ENCODE measurements at places on chromosomes 5 and 9.
A peak's percentile ranks its signal among the peaks of the same experiment; 100 is the strongest.

DNA sequence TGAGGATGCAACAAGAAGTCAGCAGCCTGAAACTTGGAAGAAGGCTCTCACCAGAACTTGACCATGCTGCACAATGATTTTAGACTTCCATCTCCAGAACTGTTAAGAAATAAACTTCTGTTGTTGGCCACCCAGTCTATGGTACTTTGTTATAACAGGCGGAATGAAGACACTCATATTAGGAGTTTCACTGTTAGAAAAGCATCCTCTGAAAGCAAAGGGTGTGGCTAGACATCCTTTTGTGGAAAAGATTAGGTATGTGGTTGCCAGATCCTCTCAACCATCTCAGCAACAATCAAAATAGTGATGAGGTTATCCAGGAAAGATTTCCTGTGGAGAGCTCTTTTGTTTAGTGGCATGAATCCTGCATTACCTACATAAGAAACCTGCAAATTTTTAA is 20.7 kb downstream of the ITGA2 start:
- DNase-seq: no peak

- DNase-seq: no peak
These were observed 369.9 kb downstream of the DNAH5 start for GRCh38 chr5:13574574-13574973.

DNA sequence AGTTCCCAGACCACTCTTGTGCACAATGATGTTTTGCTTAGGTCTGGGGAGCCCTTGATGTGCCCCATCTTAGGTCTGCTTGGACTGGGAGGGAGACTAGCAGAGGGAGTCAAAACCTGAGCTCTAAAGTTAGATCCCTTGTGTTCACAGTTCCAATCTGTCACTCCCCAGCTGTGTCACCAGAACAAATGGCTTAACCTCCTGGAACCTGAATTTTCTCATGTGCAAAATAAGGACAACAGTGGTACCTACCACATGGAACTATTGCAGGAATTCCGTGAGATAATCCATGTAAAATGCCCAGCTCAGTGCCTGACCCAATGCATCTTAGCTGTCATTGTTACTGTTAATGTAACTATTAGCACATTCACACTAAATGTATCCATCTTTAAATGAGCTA is 45.5 kb downstream of the GALNT10 start:
- DNase-seq: no peak

- no peak for DNase-seq
These were observed 120.1 kb upstream of the LPAR1 start for GRCh38 chr9:111158363-111158762.

GRCh38 chr5:137995077-137995748 is 37.7 kb downstream of the FAM13B start:
- no peak for DNase-seq

GRCh38 chr9:93259490-93260262 is 75.7 kb downstream of the WNK2 start:
- DNase-seq: no peak

DNA sequence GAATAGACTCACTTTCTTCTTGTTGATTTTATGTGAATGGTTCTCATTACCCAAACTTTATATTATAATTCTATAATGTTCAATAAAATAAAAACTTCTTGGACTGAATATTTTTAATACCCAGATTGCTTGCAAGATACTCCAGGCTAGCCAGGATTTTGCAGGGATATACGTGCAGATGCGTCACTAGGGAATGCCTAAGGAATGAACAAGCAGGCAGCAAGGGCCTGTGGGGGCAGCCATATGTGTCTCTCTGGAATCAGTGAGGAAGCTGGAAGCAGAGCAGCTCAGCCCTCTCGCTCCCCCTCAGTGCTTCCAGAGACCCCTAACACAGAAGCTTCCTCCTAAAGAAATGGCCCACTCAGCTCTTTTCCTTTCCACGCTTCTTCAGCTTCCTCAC is 457.4 kb downstream of the CCDC171 start:
- no peak for DNase-seq

DNA sequence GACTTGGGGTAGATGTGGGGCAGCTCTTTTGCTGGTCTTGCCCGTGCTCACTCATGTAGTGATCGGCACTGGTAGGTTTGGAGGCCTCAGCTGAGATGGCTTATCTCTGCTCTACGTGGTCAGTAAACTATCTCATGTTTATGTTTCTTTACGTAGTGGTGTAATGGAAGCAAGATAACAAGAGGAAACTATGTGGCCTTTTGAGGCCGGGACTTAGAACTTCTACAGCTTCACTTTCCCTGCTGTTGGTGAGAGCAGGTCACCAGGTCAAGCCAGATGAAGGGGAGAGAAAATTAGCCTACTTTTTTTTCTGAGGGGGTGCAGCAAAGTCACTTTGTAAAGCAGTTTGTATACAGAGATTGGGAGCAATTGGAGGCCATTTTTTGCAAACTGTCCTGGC is 8.5 kb downstream of the FOCAD start:
- no peak for DNase-seq

- DNase-seq: no peak
These were observed 37.0 kb upstream of the IL7R start for GRCh38 chr5:35819668-35820067.

GRCh38 chr9:99744132-99744531 is 77.6 kb upstream of the NR4A3 start:
- DNase-seq: no peak

DNA sequence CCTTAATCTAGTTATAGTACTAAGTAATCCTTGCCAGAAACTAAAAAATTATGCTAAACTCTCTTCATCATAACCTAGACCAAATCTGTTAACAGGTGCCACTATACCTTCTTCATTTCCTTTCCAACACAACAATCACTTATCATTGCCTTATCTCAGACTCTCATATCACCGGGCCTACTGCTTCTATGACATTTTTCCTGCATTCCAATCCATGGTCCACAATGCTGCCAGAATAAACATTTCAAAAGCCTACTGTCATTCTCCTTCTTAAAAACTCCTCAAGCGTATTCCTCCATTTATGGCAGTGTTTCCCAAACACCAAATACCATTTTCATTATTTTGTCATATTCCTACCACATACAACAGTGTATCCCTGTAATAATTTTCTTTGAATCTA is 6.5 kb downstream of the PPP6C start:
- no peak for DNase-seq

- no peak for DNase-seq
These were observed 63.9 kb downstream of the FCHO2 start for GRCh38 chr5:73019766-73020165.

DNA sequence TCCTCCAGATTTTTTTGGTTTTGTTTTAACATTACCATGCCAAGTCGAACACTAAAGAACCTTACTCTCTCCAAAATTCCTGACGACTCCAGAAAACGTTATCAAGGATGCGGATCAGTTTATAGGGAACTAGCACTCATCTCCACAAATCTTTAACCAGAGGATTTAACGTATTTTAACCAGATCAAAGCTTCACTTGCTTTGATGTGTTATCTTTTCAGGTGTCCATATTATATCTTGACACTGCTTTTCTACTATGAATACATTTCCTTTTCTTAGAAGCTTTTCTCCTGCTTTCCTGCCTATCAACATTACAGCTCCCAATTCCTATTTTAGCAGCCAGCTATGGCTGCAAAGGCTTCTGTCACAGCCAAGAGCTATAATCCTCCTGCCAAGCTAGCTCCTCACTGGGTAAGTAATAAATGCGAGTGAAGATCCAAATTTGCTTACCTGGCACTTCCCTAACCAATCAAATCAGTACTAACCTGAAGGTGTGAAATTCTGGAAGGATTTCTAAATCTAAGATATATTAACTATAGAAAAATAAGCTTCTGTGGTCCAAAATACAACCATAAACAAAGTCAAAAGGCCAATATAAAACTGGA is 60.2 kb downstream of the CDC14B start:
- DNase-seq: no peak

- DNase-seq: no peak
These were observed 138.0 kb upstream of the NFIB start for GRCh38 chr9:14451949-14452348.

- no peak for DNase-seq
These were observed 990.6 kb upstream of the TYRP1 start for GRCh38 chr9:11702548-11702947.

- no peak for DNase-seq
These were observed 288.1 kb upstream of the PANK3 start for GRCh38 chr5:168867241-168867640.

- no peak for DNase-seq
These were observed 312.2 kb downstream of the EPB41L4A start for GRCh38 chr5:112106878-112107277.

GRCh38 chr5:38752622-38753021 is 93.2 kb upstream of the OSMR start:
- no peak for DNase-seq

DNA sequence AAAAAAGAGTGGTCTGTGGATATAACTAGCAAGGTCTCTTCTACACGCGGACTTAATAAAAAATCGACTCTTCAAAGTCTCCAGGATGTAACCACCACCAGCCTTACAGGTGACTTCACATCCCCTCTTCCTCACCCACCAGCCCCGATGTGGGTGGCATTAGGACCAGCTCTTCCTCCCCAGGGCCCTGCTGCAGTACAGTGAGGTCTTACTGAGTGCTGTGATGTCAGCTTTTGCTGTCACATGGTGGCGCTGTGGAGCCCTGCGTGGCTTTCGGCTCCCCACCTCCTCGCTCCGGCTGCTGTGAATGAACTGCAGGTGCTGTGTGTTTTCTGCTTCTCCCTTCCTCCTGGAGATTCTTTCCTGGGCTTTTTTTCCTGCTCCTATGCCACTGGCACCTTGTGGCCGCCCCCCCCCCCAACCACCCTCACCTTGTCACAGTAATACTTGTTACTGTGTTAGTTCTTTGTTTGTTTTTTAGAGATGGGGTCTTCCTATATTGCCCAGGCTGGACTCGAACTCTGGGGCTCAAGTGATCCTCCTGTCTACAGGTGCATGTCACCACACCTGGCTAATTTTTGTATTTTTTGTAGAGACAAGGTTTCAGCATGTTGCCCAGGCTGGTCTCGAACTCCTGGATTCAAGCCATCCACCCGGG is 15.8 kb upstream of the RAPGEF1 start:
- peak; percentile 78 for DNase-seq

DNA sequence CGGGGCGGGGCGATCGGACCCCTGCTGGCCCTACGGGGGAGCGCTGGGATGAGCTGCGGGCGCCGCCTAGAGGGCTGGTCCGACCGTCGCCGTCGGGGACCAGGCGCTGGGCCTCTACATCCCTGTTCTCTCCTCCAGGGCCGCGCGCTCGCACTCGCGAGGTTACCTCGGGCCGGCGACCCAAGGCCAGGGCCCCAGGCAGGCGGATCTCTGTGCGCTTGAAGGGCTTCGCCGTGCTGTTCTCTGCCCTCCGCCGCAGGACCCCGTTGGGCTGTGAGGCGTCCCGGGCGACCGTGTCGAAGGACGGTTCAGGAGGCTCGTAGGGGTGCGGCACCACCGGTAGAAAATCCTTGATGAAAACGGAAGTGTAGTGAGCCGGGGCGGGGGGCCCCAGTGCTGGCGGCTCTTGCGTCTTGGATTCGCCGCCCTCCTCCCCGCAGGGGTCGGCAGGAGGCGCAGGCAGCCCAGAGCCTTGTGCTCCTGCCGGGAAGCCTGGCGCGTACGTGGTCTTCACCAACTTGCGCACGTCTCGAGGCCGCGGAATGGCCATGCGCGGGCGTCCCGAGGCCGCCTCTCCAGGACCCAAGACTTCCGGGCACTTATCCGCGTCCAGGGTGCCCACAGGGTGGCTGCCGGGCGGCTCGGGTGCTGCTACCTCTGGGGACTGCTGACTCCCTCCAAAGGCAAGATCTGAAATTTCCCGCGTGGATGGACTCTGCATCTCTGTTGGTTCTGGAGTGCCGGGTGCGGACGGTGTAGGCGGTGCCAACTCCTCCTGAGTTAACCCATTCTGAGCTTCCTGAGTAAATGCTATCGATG is 2.0 kb downstream of the PROB1 start:
- peak; percentile 65 for DNase-seq

- no peak for DNase-seq
These were observed 283.5 kb downstream of the PBX3 start for GRCh38 chr9:126030716-126031115.

- DNase-seq: no peak
These were observed 220.0 kb downstream of the TSSK1B start for GRCh38 chr5:113214606-113215323.

DNA sequence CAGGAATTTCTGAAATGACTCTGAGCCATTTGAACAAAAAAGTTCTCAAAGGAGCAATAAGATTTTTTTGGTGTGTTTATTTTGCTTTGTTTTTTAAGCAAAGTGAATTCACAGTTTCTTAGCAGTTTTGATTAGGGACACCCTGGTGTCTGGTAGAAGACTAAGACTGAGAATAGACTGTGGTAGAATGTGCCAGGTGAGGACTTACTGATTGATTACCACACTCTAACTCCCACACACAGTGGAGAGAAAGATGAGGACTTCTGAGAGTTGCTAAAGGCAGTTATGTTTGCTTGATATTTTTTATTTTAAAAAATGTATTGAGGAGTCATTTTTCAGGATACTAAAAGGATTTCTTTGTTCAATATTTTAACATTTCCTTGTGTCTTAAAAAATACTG is 175.1 kb downstream of the CD180 start:
- no peak for DNase-seq

GRCh38 chr5:147382776-147383175 is 127.1 kb downstream of the DPYSL3 start:
- no peak for DNase-seq

- DNase-seq: no peak
These were observed 264.8 kb downstream of the CSNK1G3 start for GRCh38 chr5:123776761-123777160.

DNA sequence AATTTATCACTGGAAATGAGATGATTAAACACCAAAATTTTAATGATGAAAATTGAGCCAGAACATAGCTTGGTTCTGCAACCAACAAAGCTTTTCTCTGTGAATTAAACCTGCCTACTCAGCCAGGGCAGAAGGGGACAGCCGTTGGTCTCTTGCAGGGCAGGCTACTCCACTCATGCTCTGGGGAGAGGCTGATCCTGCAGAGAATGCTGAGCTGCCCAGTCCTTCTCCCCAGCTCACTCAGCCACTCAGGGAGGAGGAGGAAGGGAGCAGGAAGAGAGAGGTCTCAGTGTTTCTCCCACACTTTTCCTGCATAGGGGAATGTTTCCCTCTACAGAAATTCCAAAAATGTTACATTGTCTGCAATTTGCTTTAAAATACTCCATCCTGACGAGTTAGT is 40.4 kb upstream of the HMHB1 start:
- DNase-seq: no peak

- DNase-seq: no peak
These were observed 37.9 kb downstream of the PLEKHG4B start for GRCh38 chr5:129820-130219.

DNA sequence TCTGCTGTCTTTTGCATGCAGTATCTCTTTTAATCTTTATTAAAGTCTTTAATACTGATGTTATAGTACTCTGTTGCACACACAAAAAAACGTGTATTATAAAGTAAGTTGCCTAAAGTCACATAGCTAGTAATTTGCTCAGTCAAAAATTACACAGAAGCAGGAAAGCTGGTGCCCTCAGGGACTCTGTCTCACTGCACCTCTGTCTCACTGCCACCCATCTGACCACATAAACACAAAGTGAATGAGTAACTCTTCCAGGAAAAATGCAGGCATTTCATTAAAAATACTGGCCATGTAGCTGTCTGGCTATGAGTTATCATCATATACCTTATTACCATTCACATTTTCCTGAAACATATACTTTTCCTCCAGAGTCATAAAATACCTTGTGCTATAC is 591.7 kb downstream of the CSNK1G3 start:
- no peak for DNase-seq

- no peak for DNase-seq
These were observed 140.9 kb downstream of the NR3C1 start for GRCh38 chr5:143262393-143263174.

- no peak for DNase-seq
These were observed 1.4 kb downstream of the TUBB4B start for GRCh38 chr9:137242269-137243203.

All from left kidney (tissue), 8 donors.